ENCODE measurements at places on chromosomes 1 and 21. TPM values are rescaled to one million over a fixed set of nuclear protein-coding genes. Genes with fewer than 3 reads are reported as not detected.

GRCh38 chr1:190192627-190193026, 285.0 kb downstream of the BRINP3 start:
- H3K27ac ChIP-seq = no peak overlapping the region
- no peak for DNase-seq
- no peaks in the 10 kb centered on the region for H3K27me3 ChIP-seq
- peaks cover 8% of the 10 kb centered on the region for H3K4me1 ChIP-seq
- no peaks in the 10 kb centered on the region for H3K36me3 ChIP-seq

DNA sequence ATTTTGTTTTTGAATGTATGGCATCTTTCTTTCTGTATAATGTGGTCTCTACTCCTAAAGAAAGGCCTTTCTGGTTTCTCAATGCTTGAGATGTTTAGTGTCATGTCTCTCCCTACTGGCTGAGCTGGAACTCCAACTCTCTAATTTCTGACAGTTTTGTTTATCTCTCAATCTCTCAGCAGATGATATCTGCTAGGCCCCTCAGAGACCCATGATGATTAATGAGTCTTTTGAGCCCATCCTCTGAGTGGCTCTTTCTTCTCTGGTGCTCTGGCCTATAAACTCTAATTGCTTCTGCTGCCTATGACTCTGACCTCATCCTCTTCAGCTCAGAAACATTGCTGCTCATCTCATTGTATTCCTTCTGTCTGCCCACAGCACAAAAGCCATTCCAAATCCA, 46.6 kb downstream of the CRB1 start:
- no peak overlapping the region for H3K27ac ChIP-seq
- H3K36me3 ChIP-seq = no peaks in the 10 kb centered on the region
- no peak for DNase-seq
- H3K4me1 ChIP-seq = no peaks in the 10 kb centered on the region

- no peak for DNase-seq
- no peak overlapping the region for H3K27ac ChIP-seq
- no peaks in the 10 kb centered on the region for H3K4me1 ChIP-seq
- no peaks in the 10 kb centered on the region for H3K36me3 ChIP-seq
Observed at GRCh38 chr1:64065571-64065970, 137.9 kb upstream of the UBE2U start.

DNA sequence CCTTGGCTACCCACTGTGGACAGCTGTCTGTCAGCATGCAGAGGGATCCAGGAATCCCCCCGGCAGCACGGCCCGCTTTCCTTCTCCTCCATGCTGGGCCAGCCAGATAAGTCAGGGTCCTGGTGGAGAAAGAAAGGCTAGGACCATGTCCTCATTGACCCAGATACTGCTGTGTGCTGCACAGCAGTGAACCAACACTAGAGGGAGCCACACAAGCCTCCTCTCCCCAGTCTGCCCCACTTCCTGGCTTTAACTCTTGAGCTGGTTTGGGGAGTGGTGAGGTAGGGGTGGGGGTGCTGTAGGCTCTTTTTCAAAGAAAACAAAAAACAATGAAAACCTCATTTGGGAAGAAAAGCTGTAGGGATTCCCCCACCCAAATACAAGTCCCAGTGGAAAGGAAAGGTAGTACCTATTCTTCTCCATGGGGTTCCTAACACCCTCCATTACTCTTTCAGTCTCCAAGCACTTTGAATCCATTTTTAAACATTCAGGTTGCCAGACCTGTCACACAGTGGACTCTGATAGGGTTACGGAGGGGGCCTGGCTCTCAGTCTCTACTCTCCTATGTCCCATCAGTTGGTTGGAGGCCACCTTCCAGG, 84.9 kb upstream of the CD1D start:
- no peaks in the 10 kb centered on the region for H3K27me3 ChIP-seq
- H3K4me3 ChIP-seq = no peak overlapping the region
- peaks cover 10% of the 10 kb centered on the region for H3K36me3 ChIP-seq
- DNase-seq = no peak

LRRC3 gene
- 0.46 TPM for polyA plus RNA-seq

Data from sigmoid colon (tissue), 7 donors.